ENCODE measurements at places on chromosomes 16 and 17. TPM values are rescaled to one million over a fixed set of nuclear protein-coding genes. Genes with fewer than 3 reads are reported as not detected.

DNA sequence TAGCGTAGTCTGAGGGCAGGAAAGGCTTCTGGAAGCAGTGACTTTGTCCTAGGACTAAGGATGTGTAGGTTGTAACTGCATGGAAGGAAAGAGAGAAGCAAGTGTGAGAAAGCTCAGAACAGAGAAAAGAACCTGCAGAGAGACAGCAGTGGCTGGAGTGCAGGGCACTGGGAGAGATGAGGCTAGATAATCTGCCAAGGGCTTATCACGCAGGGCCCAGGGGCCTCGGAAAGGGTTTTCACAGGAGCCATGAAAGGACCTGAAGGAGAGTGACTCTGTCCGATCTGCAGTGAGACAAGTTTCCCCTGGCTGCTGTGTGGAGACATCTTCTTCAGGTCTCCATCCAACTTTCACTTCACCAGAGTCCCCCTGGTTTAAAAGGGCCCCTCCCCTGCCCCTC, 7.1 kb upstream of the SRCAP start:
- H3K4me3 ChIP-seq, result no peak overlapping the region
- H3K27ac ChIP-seq, result no peak overlapping the region
- H3K4me1 ChIP-seq, result no peaks in the 10 kb centered on the region
- no peaks in the 10 kb centered on the region for H3K36me3 ChIP-seq
- H3K27me3 ChIP-seq, result no peaks in the 10 kb centered on the region
- DNase-seq, result no peak

DNA sequence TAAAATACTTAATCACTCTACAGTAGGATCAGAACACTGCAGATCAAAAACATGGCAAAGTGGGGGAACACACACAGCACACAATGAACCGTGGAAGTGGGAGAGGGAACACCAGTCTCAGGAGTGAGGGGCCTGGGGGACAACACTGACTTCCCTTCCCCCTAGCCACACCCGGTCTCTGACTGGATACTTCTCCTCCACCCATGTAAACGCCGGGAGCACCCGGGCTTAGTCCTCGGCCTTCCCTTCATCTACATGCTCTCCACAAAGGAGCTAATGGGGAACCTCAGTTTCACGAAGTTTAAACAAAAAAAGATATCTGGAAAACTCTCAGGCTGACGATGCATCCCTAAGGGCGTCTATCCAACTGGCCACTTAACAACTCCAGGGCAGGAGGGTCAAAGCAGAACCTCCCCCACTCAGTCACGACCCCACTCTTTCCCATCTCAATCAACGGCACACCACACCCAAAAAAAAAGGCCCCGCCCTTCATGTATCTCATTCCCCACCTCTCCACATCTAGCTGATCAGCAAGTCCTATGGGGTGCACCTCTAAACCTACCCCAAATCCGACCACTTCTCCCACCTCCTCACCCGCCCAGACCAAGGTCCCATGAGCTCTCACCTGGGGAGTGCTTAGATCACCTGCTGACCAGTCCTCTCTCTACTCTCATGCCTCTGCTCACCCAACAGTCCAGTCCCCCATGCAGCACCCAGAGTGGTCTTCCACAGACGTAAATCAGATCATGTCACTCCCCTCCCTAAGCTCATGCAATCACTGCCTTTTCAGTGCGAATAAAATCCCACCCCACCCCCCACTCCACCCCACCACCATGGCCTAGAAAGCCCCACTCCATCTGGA, 7.4 kb downstream of the ZDHHC7 start:
- peaks cover 76% of the 10 kb centered on the region for H3K4me1 ChIP-seq
- DNase-seq, result no peak
- H3K27me3 ChIP-seq, result no peaks in the 10 kb centered on the region
- peaks cover 7% of the 10 kb centered on the region for H3K36me3 ChIP-seq

DNA sequence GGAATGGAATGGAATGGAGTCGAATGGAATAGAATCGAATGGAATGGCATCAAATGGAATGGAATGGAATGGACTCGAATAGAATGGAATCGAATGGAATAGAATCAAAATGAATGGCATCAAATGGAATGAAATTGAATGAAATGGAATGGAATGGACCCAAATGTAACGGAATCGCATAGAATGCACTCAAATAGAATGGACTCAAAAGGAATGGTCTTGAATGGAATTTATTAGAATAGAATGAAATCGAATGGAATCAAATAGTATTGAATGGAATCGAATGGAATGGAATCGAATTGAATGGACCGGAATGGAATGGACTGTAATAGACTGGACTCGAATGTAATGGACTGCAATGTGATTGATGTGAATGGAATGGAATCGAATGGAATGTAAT, 501.4 kb upstream of the WSB1 start:
- H3K27me3 ChIP-seq, result no peaks in the 10 kb centered on the region
- no peaks in the 10 kb centered on the region for H3K4me1 ChIP-seq
- no peak overlapping the region for H3K4me3 ChIP-seq
- H3K27ac ChIP-seq, result no peak overlapping the region

DNA sequence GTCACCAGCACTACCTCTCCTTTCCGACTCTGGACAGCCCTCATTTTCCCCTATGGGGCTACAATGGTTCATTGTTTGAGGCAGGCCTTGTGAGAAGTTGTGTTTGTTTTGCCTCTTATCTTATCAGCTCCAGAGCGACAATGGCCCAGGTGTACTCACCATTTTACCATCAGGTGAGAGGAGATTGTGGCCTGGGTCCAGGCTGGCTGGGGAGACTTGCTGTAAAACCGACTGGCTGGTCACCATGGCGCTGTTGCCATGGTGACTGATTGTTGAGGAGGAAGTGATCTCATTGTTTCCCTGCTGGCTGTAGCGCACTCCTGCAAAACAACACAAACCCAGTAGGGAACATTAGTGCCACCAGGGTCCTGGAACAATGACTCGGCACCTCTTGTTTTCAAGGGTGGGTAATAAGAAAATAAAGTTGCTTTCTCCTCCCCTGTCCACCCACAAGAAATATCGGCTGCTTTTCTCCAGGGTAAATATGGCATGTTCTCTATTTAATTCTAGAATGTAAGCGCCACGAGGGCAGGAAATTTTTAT, 34.4 kb downstream of the HNF1B start:
- H3K4me3 ChIP-seq, result no peak overlapping the region
- no peaks in the 10 kb centered on the region for H3K27me3 ChIP-seq
- DNase-seq, result peak; percentile 58
- H3K27ac ChIP-seq, result no peak overlapping the region

GRCh38 chr16:52993179-52993578, 59.5 kb downstream of the CHD9NB start:
- no peaks in the 10 kb centered on the region for H3K4me1 ChIP-seq
- H3K27me3 ChIP-seq, result no peaks in the 10 kb centered on the region
- no peaks in the 10 kb centered on the region for H3K36me3 ChIP-seq
- H3K4me3 ChIP-seq, result no peak overlapping the region

DNA sequence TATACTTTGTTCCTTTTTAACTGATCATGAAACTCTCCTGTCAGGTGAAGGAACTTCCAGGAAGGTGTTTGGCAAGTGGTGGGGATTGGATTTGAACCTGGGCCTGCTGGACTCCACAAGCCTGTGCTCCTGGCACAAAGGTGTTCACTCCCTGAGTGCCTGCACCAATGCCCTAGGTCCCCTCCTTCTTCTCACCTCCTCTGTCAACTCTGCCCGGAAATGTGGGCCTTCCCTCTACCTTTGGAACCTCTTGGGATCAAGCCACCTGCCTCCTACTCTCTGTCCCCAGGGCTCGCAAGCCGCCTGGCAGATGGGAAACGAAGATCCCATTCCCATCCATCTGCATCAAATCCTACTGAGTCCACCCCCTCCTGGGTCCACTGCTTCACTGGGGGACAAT, 40.0 kb downstream of the RTN4RL1 start:
- no peaks in the 10 kb centered on the region for H3K36me3 ChIP-seq
- H3K27ac ChIP-seq, result no peak overlapping the region
- no peaks in the 10 kb centered on the region for H3K27me3 ChIP-seq

GRCh38 chr17:76379275-76379641, 5.2 kb upstream of the SPHK1 start:
- H3K4me1 ChIP-seq, result peaks cover 36% of the 10 kb centered on the region
- DNase-seq, result no peak
- H3K4me3 ChIP-seq, result no peak overlapping the region
- H3K27ac ChIP-seq, result no peak overlapping the region

DNA sequence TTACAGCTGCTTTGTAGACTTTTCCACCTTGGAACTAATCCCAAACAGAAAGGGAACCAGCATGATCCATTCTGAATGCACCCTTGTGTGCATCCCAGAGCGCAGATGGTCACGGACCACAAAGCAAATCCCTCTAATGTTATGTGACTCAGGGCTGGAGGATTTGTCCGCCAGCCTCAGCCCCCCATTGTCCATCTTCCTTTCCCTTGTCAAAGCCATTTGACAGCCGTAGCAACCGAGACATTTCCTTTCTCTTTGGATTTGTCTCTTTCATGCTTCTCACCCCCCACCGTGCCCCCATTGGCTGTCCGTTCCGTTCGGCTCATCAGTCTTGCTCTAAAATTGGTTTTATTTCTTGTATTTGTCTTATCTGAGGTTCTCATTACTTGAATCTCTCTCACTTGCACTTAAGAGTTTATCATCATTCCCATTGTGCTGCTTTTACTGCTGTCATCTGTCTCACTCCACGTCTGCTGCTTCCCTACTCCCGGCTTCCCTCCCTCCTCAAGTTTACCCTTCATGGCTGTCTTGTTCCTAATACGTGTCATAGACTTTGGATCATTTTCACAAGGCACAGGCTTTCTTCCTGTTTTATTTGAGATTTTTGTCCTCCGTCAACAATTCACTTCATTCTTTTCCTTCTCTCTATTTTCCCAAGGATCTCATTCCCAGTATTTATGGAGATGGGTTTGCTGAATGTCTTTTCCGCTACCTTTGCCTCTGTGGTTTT, 163.4 kb upstream of the ERCC4 start:
- no peaks in the 10 kb centered on the region for H3K27me3 ChIP-seq
- DNase-seq, result no peak
- no peak overlapping the region for H3K27ac ChIP-seq
- no peak overlapping the region for H3K4me3 ChIP-seq
- H3K36me3 ChIP-seq, result no peaks in the 10 kb centered on the region

GRCh38 chr16:57600048-57600835, 28.2 kb upstream of the ADGRG1 start:
- no peaks in the 10 kb centered on the region for H3K4me1 ChIP-seq
- H3K4me3 ChIP-seq, result no peak overlapping the region
- H3K27ac ChIP-seq, result no peak overlapping the region
- no peaks in the 10 kb centered on the region for H3K36me3 ChIP-seq
- DNase-seq, result no peak

DNA sequence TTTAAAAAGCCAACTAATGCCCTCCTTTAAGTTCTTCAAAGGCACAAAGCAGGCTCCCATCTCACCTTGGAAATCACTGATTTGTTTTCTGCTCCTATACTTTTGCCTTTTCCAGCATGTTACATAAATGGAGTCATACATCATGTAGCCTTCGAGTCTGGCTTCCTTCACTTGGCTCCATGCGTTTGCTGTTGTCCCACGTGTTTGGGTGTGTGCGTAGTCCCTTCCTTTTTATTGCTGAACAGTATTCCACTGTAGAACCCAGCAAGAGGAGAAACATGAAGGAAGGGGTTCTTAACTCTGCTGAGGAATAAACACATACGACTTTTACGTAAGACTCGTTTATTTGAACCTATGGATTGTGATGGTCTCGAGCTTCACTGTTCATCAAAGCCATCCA, 82.0 kb downstream of the GPRC5B start:
- no peak overlapping the region for H3K27ac ChIP-seq
- H3K27me3 ChIP-seq, result no peaks in the 10 kb centered on the region
- no peaks in the 10 kb centered on the region for H3K36me3 ChIP-seq

GRCh38 chr17:36827081-36827480, 110.2 kb upstream of the LHX1 start:
- no peak overlapping the region for H3K27ac ChIP-seq
- H3K4me3 ChIP-seq, result no peak overlapping the region
- H3K27me3 ChIP-seq, result no peaks in the 10 kb centered on the region

DNA sequence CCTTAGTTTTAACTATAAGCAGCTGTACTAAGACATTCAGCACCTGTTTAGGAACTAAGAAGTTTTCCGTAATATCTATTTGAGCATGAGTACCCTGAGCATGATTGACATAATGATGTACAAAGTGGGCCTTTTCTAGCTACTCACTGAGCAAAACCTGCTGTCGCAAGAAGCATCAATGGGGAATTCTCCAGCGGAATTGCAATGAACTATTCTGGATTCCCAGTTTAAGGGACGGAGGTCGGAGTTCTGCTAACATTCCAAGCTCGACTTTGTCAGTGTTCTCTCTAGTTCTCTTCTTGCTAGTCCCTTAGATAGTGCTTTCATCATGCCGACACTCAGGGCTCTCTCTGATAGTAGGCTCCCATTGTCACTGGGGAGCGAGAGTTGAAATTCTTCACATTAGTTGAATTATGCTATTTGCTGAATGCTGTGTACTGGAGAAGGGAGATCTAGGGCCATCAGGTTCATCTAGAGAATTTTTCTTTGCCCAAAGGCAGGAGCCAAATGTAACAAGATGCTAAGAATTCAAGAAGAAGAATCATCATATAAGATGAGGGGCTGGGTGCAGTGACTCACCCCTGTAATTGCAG, 40.2 kb upstream of the MYH2 start:
- no peak for DNase-seq
- H3K27ac ChIP-seq, result no peak overlapping the region
- H3K4me3 ChIP-seq, result no peak overlapping the region
- H3K36me3 ChIP-seq, result no peaks in the 10 kb centered on the region

MT1H gene
- not detected for total RNA-seq

RDM1 gene
- not detected for total RNA-seq

TMIGD1 gene
- total RNA-seq, result not detected

RNF151 gene
- not detected for total RNA-seq

INTS2 gene
- total RNA-seq, result 8.2 TPM

CYTH1 gene
- total RNA-seq, result 31.0 TPM

TPSD1 gene
- 0.63 TPM for total RNA-seq

MEOX1 gene
- 13.8 TPM for total RNA-seq

CSH2 gene
- not detected for total RNA-seq

RRAD gene
- 266 TPM for total RNA-seq

LRRC45 gene
- 4.7 TPM for total RNA-seq

Measured in right atrium auricular region (tissue), 2 donors.